ENCODE measurements at places on chromosomes 3 and 15.

- no peak for DNase-seq
These were observed 230.1 kb upstream of the THBS1 start for GRCh38 chr15:39350785-39351184.

- DNase-seq: no peak
These were observed 137.9 kb downstream of the UACA start for GRCh38 chr15:70625438-70625837.

DNA sequence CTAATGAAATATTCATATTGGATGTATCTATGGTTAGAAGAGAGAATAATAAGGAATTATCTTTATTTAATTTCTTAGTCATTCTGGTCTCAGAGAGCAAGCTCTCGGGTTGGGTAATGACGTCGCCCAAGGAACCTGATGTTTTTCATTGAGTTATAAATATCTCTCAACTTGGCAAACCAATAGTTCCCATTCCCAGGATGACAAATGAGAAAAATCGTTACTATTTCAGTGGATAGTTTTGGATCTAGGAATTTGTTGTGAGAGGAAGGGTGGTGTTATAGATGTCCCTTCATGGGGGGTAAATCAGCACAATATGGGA is 162.9 kb upstream of the NR2E3 start:
- DNase-seq: no peak

- no peak for DNase-seq
These were observed 125.9 kb downstream of the MOBP start for GRCh38 chr3:39593341-39593740.

- no peak for DNase-seq
These were observed 130.0 kb downstream of the ASB7 start for GRCh38 chr15:100732211-100733055.

GRCh38 chr3:128263118-128263517 is 109.8 kb downstream of the EEFSEC start:
- DNase-seq: no peak

DNA sequence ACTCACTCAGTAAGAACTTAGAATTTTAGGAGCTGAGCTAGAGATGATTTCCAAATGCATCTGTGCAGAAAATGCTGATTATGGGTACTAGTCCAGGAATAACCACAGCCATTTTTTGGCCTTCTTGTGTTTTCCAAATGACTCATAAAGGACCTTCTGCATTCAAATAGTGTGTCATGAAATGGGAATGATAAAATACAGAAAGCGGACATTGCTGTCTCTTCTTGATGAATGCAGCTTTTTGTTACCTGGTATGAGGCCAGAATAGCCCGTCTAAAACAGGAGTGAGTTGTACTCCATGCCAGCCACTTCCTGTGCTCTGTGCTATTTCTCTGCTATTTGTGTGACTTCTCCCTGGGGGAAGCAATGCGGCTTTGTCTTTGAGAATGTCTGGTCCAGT is 20.5 kb upstream of the FRMD5 start:
- DNase-seq: no peak

GRCh38 chr3:139671107-139671506 is 6.7 kb downstream of the NMNAT3 start:
- DNase-seq: no peak

- DNase-seq: no peak
These were observed 96.4 kb downstream of the TPRA1 start for GRCh38 chr3:127493924-127494646.

- DNase-seq: no peak
These were observed 12.3 kb downstream of the PLEKHO2 start for GRCh38 chr15:64854041-64854440.

GRCh38 chr3:181362378-181362777 is 349.3 kb upstream of the SOX2 start:
- no peak for DNase-seq

Data from kidney (tissue), 22 donors.